ENCODE measurements at places on chromosomes 4 and X. TPM values are rescaled to one million over a fixed set of nuclear protein-coding genes. Genes with fewer than 3 reads are reported as not detected.

LDB2 gene
- 80.9 TPM for total RNA-seq

DNA sequence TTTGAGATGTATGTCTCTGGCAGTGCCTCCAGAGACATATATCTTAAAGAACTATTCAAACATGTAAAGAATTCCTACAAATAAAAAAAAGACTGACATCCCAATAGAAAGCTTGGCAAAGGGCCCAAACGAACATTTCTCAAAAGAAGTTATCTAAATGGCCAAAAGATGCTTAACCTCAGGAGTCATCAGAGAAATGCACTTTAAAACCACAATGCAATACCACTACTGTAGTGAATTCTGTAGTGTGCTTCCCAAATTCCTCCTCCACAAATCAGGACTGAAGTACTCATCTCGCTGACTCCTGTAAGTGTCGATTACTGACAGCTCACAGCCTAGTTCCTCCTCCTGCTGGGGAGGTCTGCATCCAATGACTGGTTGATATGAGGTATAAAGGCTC is 129.0 kb upstream of the MAMLD1 start:
- H3K4me3 ChIP-seq, result no peak overlapping the region
- no peak for DNase-seq
- H3K4me1 ChIP-seq, result no peaks in the 10 kb centered on the region
- H3K27ac ChIP-seq, result no peak overlapping the region

DNA sequence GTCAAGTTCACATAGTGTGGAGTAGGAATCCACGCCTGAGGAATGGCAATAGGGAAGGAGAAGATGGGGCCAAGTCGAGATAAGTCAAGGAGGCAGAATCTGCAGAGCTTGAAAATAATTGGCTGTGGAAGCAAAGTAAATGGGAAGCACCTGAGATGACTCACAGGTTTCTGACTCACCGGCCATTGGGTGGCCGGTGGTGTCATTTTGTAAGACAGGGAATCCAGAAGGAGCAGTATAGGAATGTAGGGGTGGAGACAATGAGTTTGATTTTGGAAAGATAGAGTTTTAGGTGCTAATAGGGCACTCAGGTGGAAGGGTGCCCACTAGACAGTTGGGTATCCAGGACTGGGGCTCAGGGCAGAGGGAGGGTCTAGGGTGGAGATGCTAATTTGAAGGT is 201.0 kb upstream of the MAMLD1 start:
- H3K4me3 ChIP-seq, result no peak overlapping the region
- H3K4me1 ChIP-seq, result no peaks in the 10 kb centered on the region
- no peaks in the 10 kb centered on the region for H3K27me3 ChIP-seq

CD38 gene
- total RNA-seq, result not detected

IGFBP7 gene
- 526 TPM for total RNA-seq

GAGE12J gene
- total RNA-seq, result not detected

EDA2R gene
- total RNA-seq, result 1.9 TPM

DNA sequence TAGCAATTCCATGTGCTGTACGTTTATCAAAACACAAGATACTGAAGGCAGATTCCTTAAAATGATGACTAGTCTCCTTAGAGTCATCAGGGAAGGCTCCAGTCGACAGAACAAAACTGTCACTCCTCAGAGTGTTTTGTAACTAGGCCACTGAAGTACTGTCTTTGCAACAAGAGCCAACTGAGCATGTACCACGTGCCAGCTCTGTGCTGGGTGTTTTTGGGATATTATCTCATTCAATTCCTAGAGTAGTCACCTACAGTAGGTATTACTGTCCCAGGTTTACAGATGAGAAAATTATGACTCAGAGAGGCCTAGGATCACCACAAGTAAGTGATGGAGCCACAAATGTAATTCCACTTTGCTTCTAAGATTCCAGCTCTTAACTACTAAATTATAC is 18.3 kb upstream of the NUP54 start:
- no peak overlapping the region for H3K27ac ChIP-seq
- H3K4me1 ChIP-seq, result no peaks in the 10 kb centered on the region
- DNase-seq, result no peak
- no peaks in the 10 kb centered on the region for H3K27me3 ChIP-seq
- H3K4me3 ChIP-seq, result no peak overlapping the region

GRCh38 chr4:70471897-70472296 is at the start of gene MUC7:
TSS of gene MUC7 (plus strand) at chr4:70472197. CDS start at chr4:70474022, 1,825 bp downstream.
- no peaks in the 10 kb centered on the region for H3K4me1 ChIP-seq
- H3K36me3 ChIP-seq, result no peaks in the 10 kb centered on the region
- H3K4me3 ChIP-seq, result no peak within 1 kb of the TSS
- no peaks in the 10 kb centered on the region for H3K27me3 ChIP-seq
- no peak for DNase-seq

TKTL2 gene
- not detected for total RNA-seq

MEPE gene
- not detected for total RNA-seq

- DNase-seq, result no peak
- H3K27ac ChIP-seq, result no peak overlapping the region
- H3K36me3 ChIP-seq, result peaks cover 10% of the 10 kb centered on the region
- no peak overlapping the region for H3K4me3 ChIP-seq
These were observed 67.3 kb downstream of the AFAP1 start for GRCh38 chr4:7872264-7872771.

DNA sequence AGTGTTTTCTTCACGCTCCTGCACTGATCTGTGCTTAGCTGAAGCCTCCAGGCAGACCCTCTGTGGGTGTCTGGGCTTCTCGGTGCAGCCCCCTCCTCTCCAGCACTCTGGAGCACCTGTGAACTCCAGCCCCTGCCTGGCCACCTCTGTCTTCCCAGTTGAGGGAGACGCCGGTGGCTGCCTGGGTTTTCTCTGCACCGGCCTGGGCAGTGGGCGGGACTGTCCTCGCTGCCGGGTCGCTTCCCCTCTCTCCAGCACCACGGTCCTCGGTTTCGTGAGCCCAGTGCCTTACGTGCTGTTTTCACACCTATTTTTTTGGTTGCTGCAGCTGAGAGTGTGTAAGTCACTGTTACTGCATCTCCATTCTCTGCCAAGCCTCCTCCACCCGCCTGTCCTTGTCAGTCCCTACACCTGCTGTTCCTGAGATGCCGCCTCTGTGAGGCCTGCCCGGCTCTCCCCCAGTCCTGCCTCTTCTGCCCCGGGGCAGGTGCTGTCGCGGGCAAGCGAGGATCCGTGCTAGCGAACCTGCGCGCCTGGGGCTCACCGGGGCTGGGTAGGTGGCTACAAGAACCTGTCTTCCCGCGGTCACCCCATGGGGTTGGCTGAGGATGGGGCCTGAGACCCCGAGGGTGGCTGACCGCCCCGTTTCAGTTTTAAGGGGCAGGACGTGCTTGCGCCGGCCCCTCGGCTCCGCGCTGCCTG is 2.4 kb upstream of the FGFRL1 start:
- H3K36me3 ChIP-seq, result no peaks in the 10 kb centered on the region
- peaks cover 9% of the 10 kb centered on the region for H3K4me1 ChIP-seq
- peak overlapping the region; percentile 58 for H3K4me3 ChIP-seq

GRCh38 chr4:56817840-56818491 is 3.5 kb downstream of the SPINK2 start:
- no peak overlapping the region for H3K4me3 ChIP-seq
- no peak for DNase-seq
- no peaks in the 10 kb centered on the region for H3K36me3 ChIP-seq
- no peak overlapping the region for H3K27ac ChIP-seq

DNA sequence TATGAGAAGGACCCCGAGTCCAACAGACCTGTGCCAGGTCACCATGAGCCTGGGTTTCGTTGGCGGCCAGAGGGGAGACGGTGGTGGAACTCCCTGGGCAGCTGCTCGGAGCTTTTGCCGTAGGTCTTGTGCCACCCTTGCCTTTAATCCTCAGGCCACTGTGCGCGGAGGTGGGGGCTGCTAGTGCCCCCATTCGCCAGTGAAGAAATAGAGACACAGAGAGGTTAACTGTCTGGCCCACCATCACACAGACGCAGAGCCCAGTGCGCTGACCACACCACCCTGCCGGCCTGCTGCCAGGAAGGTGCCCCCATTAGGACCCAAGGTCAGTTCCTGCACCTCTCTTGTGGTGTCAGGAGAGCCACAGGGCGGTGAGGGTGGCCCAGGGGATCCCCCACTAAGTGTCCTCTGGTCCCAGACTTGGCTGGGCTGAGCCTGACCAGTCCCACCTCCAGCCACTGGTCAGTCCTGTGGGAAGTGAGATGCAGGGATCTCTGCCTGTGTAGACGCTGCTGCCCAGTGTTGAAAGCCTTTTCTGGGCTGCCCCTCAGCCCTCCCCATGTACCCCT is 28.3 kb upstream of the HTRA3 start:
- peaks cover 10% of the 10 kb centered on the region for H3K36me3 ChIP-seq
- no peak for DNase-seq
- no peak overlapping the region for H3K4me3 ChIP-seq
- no peak overlapping the region for H3K27ac ChIP-seq
- no peaks in the 10 kb centered on the region for H3K4me1 ChIP-seq

MID1 gene
- 29.8 TPM for total RNA-seq

- H3K27ac ChIP-seq, result no peak overlapping the region
- H3K4me1 ChIP-seq, result no peaks in the 10 kb centered on the region
- peaks cover 30% of the 10 kb centered on the region for H3K27me3 ChIP-seq
- no peak for DNase-seq
- H3K4me3 ChIP-seq, result no peak overlapping the region
These were observed 35.0 kb downstream of the LIMCH1 start for GRCh38 chr4:41572956-41573355.

NXF2 gene
- not detected for total RNA-seq

DNA sequence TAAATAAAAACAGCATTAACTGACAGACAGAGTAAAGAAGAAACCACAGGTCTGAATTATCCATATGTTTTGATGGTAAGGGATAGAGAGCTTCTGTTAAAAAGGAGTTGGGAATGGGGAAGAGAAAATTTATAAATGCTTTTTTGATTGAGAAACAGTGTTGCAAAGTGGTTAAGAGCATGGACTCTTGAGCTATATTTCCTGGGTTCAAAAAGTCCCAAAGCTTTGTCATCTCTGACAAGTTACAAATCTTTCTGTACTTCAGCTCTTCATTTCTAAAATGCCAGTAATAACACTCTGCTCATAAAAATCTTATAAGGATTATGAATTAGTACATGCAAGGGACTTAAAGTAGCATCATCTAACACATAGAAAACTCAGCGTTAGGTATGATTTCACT is 62.2 kb downstream of the N4BP2 start:
- DNase-seq, result no peak
- H3K4me3 ChIP-seq, result no peak overlapping the region
- H3K36me3 ChIP-seq, result no peaks in the 10 kb centered on the region
- no peak overlapping the region for H3K27ac ChIP-seq
- H3K4me1 ChIP-seq, result peaks cover 21% of the 10 kb centered on the region

DNA sequence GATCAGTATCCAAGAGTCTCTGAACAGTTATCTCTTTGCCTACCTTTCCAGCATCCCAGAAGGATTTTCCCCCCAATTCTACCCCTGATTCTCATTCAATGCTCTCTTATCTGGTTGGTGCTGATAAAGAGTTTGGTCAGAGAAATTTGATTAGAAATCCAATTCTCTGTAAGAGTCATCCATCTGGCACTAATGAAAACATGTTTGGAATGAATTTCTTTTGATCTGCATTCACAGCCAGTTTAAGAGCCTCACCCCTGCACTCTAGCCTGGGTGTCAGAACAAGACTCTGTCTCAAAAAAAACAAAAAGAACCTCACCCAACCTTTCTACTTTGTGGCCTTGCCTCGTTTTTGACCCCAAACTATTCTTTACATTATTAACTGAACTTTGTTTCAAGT is 122.1 kb downstream of the MANBA start:
- H3K27me3 ChIP-seq, result no peaks in the 10 kb centered on the region
- H3K27ac ChIP-seq, result no peak overlapping the region
- H3K4me1 ChIP-seq, result peaks cover 12% of the 10 kb centered on the region
- no peaks in the 10 kb centered on the region for H3K36me3 ChIP-seq
- no peak overlapping the region for H3K4me3 ChIP-seq

DNA sequence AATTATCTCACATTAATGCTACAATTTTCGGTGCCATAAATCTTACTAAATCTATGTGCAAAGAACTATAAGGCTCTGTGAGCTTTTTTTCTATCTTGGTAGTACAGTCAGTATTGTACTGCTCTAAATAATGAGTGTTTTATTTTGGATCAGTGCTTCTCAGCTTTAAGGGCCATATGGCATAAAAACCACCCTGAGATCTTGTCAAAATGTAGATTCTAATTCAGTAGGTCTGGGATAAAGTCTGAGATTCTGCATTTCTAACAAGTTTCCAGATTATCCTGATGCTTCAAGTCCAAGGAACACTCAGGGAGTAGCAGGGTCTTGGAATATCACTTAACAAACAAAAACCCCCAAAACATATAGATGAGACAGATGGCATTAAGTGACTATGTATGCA is 486.5 kb downstream of the GRXCR1 start:
- H3K4me3 ChIP-seq, result no peak overlapping the region

ITGB1BP2 gene
- total RNA-seq, result 4.6 TPM

DNA sequence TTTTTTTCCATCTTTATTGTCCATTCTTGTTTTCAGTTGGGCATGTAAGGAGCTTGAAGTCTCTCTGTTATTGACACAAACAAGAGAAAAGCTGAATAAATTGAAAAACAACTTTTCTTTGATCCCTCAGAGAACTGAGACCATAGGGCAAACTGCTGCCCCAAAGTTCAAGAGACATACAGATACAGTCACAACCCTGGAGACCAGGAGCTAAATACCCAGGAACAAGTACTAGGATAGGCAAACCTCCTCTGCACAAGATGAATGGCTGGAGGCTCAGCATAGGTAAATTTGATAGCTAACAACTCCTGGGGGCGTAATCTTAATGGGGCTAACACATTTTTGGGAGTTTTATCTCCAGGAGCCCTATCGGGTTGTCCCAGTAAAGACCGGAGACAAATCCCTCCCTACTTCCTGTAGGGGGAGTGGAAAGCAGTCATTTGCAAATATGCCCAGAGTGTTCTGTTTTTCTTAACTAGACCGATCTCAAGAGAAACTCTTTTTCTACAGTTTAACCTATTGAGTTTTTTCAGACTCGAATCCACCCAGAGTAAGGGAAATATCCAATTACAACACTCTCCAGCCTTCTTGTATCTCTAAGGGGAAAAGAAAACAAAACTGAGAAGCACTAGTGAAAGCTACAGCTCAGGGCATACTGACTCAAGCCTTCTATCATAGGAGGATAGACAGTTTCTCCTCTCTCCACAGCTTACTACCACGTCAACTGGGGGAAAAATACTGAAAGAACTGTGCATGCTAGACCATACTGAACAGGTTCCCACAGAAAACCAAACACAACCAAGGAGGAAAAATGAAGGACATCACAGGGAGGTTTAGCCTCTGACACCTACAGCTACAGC is 23.1 kb downstream of the MAGEA8 start:
- no peaks in the 10 kb centered on the region for H3K27me3 ChIP-seq
- no peak overlapping the region for H3K4me3 ChIP-seq
- H3K36me3 ChIP-seq, result no peaks in the 10 kb centered on the region
- H3K27ac ChIP-seq, result no peak overlapping the region
- no peaks in the 10 kb centered on the region for H3K4me1 ChIP-seq
- DNase-seq, result peak; percentile 1

- peaks cover 29% of the 10 kb centered on the region for H3K4me1 ChIP-seq
- H3K4me3 ChIP-seq, result no peak overlapping the region
- H3K36me3 ChIP-seq, result no peaks in the 10 kb centered on the region
- DNase-seq, result no peak
- H3K27ac ChIP-seq, result no peak overlapping the region
These were observed 544.7 kb downstream of the SPRY1 start for GRCh38 chr4:123941306-123941705.

DNA sequence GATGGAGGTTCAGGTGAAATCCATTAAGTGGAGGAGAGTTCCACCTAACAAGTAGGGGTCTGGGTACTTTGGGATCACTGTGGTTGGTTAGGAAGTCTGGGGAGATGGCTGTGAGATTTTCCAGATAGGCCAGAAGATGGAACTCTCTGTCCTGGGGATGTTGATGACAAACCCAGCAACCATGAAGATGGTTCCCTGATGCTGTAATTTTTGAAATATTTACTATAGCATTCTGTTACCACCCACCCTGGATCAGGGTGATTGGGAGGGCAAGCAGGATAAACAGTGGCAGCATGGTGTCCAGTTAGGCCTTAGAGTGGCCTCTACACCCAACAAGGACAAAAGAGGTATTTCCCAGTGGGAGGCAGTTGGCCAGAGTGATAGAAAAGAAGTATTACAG is 15.9 kb upstream of the NELFA start:
- DNase-seq, result no peak
- H3K27ac ChIP-seq, result no peak overlapping the region
- H3K4me1 ChIP-seq, result no peaks in the 10 kb centered on the region

Measured in endothelial cell of umbilical vein (primary cell).